ENCODE measurements at places on chromosomes 4 and X.

GRCh38 chr4:3369781-3370674, 71.7 kb upstream of the HGFAC start:
- no peak for DNase-seq

- no peak for DNase-seq
Observed at GRCh38 chr4:64146030-64146429, 263.2 kb downstream of the TECRL start.

- no peak for DNase-seq
Observed at GRCh38 chr4:82584931-82585330, 23.1 kb upstream of the TMEM150C start.

DNA sequence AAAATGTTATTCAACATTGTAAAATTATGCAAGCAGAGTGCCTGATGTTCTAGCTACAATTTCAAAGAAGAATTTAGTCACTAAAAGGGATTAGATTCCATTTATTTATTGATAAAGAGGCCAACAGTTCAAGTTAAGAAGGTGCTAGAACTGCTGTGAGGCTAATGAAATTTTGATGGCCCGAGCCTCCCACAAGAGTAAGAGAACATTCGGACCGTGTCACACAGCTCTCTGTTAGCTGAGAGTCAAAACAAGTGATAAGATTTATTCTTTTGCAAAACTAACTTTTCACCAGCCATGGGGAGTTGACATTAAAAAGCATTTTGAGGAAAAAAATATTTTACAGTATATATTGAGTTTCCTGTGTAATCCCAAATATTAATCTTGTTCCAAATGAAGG, 106.8 kb downstream of the TENM3 start:
- DNase-seq, result no peak

- no peak for DNase-seq
Observed at GRCh38 chrX:78687586-78687985, 28.5 kb upstream of the RTL3 start.

GRCh38 chrX:153963546-153963945, 8.1 kb downstream of the HCFC1 start:
- DNase-seq, result no peak

Measured in glutamatergic neuron (in vitro differentiated cells).